Daoy (cell line): ENCODE measurements at places on chromosomes 1 and 21. TPM values are rescaled to one million over a fixed set of nuclear protein-coding genes. Genes with fewer than 3 reads are reported as not detected.

The SETSIP gene
- not detected in 2 replicates for total RNA-seq

The FAM72D gene
- total RNA-seq: 5.5 and 9.9 TPM in 2 replicates

The DDR2 gene
- total RNA-seq: 17.8 and 23.9 TPM in 2 replicates

The COL8A2 gene
- total RNA-seq: 2.2 and 3.7 TPM in 2 replicates

DNA sequence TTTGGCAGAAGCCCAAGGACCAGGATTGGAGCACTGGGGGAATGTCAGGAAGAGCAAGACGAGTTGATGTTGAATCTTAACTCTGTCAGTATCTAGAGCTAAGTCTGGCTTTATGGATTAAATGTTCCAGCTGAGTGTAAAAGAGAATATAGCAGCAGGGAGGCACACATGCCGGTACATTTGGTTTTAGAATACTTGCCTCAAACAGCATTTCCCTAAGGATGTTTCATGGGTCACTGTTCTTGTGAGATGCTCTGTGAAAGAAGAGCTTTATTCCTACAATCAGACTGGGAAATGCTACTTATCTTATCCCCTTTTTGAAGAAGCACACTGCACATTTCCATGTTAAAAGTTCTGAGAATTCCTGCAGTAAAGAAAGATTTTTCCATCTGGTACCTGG, 440.3 kb upstream of the B3GALT2 start:
- no peak for DNase-seq

GRCh38 chr1:81232420-81232819, 568.3 kb upstream of the ADGRL2 start:
- DNase-seq: no peak

- DNase-seq: no peak
Observed at GRCh38 chr1:205561501-205562203, 57.2 kb downstream of the CDK18 start.

GRCh38 chr1:37567023-37567422, 10.3 kb downstream of the DNALI1 start:
- no peak for DNase-seq

- no peak for DNase-seq
Observed at GRCh38 chr21:32747396-32747795, 19.6 kb upstream of the SYNJ1 start.

DNA sequence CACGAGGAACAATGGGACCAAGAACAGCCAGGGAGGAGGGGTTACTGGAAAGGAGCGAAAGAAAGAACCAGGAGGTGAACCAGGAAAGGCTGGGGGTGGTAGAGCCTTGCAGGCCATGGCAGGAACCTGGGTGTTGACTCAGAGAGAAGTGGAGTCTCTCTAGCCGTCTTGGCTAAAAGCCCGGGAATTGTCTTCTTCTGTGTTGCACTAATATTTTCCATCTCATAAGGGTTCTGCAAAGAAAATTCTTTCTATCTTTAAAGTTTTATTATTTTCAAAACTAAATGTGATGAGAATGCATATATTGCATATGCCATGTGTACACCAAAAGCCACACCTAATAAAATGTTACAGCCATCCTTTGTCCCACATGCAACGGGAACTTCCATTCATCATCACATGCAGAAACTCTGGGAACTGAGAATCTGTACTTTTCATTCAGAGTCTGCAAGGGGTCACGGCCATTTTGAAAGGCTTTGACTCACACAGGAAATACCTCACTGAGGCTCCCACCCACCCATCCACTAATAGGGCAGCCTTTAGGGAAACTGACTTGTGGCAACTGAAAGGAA, 38.0 kb downstream of the ERG start:
- DNase-seq: peak; percentile 40

DNA sequence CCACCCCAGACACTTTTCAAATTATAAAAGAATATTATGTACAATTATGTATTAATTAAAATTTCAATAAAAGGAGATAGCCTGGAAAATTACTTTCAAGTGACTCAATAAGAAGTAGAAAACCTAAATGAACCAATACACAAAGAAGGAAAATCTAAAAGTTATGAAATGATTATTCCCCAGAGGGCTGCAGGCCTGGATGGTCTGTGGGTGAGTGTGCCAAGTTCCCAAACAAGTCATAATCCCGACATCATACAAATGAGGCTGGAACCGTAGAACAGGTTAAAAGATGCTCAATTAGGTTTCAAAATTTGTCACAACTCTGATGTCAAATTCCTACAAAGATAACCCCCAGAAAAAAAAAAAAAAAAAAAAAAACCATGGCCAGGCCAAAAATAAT, 12.7 kb downstream of the SPATC1L start:
- no peak for DNase-seq

- DNase-seq: no peak
Observed at GRCh38 chr1:152928671-152929070, 18.3 kb upstream of the SPRR5 start.

- no peak for DNase-seq
Observed at GRCh38 chr1:118871582-118872171, 116.5 kb downstream of the TBX15 start.

DNA sequence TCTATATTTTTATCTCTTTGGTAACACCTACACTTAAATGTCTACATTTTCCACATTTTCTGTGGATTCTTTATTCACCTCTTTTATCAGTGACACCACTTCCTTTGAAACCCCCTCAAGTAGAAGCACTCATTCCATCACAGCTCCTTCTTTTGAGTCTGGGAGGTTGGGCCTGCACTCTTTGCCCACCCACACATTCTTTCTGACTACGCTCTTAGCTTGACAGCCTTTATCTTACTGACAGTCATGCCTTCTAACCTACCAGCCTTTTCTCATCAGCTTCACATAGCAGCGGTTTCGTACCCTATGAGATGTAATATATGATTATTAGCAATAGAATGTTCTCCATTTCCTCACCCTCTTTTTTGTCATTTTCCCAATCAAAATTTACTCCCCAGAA, 151.9 kb downstream of the TNFSF18 start:
- no peak for DNase-seq

GRCh38 chr1:245686006-245686405, 531.2 kb downstream of the KIF26B start:
- no peak for DNase-seq

GRCh38 chr1:175363031-175363430, 170.5 kb upstream of the KIAA0040 start:
- no peak for DNase-seq

GRCh38 chr1:170067253-170067819, 7.2 kb downstream of the KIFAP3 start:
- peak; percentile 9 for DNase-seq

DNA sequence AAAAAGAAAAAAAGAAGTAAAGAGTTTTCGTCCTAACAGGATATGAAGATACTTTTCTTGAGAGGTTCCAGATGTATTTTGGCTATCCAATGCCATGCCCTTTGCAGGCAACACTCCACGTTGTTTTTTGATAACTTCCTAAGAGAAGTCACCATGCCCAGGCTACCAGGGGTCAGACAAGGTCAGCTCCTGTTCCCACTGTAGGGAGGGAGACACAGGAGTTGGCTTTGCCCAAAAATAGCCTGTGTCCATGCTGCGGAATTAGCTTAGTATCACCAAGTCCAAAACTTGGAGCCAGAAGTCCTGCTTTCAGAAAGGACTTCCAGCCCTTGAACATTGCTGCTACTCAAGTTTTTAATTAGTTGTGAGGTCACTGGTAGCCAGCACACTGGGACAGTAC, 62.1 kb upstream of the NRIP1 start:
- DNase-seq: no peak

DNA sequence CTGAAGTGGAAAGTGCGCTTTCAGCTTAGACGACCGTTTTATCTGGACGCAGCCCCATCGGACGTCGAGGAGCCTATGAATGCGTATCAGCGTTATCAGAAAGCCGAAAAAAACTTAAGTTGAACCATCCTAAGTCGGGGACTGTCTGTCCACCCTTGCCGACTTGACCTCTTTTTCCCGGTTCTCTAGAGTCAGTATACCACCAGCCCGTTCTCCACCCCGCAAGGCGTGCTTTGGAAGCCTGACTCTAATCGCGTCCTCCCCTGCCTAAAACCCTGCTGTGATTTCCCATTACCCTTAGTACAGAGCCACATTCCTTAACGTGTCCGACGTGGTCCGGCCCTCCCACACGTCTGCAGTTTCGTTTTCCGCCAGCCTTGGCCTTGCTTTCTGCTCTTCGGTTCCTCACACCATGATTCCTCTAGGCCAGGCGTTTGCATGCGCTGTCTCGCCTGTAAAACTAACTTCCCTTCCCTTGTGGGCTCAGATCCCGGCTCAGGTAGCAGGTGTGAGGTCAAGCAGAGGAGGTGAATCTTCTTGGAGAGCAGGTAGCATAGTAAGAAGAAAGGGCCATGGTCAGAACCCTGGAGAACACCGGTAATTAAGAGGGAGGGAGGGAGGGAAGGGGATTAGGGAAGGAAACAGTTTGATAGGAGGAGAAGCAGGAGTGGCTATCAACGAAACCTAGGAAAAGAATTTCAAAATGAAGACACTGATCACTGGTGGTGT, 865 bp downstream of the ADPRS start:
- DNase-seq: peak; percentile 72

GRCh38 chr1:32992489-32993323, 28.1 kb upstream of the RNF19B start:
- peak; percentile 98 for DNase-seq

DNA sequence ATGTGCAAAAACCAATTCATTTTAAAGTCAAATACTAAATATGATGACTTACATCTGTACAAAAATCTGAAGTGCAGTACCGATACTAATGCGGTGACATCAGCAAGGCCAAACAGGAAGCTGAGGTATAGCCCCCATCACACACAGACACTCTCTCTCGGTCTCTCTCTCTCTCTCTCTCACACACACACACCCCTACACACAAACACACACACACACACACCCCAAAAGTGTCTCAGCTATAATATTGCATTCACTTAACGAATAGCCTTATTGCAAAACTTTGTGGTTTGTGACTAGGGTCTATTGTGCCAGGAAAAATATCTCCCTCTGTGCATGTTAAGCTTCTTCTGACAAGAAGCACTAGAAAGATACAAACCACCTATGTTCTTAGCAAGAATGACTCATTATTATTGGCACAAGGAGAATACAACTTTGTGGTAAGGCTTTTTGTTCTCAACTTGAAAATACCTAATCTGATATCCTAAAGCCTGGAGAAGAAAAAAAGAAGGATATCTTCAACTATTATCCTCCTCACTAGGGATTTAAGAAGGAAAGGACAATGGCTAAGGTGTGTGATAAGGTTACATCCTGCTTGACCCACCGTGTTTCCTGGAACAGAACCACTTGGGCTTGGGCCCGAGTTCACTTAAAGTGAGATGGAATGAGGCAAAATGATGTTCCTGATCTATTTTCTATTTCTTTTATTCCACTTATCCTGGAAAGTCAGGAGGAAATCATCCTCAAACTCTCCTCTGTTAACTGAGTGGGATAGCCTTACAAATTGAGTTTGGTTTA, 107.1 kb downstream of the NIBAN1 start:
- DNase-seq: peak; percentile 79

DNA sequence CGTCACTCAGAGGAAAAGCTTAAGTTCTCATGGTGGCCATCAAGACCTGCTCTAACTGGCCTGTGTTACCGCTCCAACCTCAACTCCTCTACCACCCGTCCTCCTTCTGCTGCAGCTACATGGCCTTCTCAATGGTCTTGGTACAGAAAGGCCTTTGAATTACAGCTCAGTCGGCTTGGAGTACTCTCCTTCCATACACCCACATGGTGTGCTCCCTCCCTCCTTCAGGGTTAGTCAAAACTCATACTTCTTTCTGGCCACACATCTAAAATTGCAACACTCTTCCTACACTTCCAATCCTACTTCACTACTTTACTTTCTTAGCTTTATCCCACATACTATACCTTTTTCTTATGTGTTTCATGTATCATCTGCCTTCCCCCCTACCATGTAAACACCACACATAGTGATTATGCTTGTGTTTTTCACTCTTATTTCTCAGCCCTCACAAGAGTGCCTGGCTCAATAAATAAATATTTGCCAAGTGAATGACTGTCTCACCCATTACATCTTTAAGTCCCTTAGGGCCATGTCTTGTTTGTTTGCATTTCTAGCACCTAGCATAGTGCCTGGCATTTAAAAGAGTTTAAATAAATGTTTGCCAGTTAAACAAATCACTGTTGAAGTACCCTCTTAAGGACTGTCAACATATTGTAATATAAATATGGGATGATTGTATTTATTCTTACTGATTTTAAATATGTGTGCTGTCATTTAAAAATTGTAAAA, 37.6 kb upstream of the HMCN1 start:
- no peak for DNase-seq

DNA sequence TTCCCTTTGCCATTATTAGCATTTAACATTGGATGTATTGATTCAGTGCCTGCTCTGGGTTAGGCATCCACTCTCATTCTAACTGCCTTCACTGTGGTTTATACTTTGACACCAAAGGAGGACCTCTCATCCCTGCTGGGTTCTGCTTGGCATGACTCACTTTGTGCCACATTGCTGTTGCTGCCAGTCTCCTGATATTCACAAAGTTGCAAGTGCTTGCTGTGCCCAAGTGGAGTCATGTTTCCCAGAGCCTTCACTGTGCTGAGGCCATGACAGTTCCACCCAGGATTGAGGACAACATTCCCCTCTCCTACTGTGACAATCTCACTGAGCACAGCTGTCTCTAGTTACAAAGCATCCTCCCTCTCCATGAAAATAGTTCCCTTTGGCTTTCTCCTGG, 519.9 kb upstream of the USP24 start:
- DNase-seq: no peak

DNA sequence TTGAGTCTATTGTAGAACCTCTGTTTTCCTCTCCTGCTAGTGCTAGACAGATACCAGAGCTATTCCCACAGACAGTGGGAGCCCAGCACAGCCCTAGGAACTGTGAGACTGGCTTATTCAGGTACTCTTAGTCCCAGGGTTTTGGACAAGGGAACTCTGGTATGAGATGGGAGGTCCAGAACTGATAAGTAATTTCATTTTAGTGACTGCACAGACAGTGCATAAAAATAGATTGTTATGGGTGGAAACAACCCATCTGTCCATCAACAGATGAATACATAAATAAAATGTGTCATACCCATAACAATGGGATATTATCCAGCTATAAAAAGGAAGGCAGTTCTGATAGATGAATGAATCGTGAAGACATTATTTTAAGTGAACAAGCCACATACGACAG, 9.0 kb downstream of the EPS8L3 start:
- no peak for DNase-seq

- no peak for DNase-seq
Observed at GRCh38 chr1:89166705-89167104, 9.1 kb downstream of the GBP7 start.

DNA sequence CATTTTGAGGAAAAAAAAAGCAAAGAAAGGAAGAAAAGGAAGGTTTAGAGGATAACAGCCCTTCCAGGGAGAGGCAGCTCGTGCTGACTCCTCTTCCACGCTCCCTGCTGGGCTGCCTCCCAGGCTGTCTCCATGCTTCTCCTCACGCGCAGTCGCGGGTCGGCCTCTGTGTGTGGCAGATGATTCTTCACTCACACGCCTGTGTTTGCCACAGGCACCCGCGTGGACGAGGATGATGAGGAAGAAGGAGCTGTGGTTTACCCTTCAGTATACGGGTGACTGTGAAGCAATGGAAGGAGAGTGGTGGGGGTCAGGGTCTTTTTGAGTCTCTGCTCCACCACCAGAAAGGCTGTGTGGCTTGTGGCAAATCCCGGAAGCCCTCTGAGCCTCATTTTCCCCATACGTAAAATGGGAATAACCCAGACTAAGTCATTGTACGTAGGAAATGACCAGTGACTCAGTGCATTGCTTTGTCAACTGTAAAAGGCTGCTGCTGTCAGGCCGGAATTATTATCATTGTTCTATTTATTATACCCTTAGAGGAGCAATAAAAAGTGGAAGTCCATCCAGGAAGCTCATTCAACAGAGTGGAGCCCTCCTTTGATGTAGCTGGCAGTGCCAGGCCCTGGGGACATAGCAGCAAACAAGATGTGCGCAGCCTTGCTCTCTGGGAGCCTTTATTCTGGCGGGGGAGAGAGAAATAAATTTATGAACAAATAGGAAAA, 11.9 kb upstream of the SH2D2A start:
- DNase-seq: no peak

GRCh38 chr1:173212952-173213491, 5.9 kb upstream of the TNFSF4 start:
- DNase-seq: no peak
